GM12878 (cell line): ENCODE measurements at places on chromosomes 11 and 22. TPM values are rescaled to one million over a fixed set of nuclear protein-coding genes. Genes with fewer than 3 reads are reported as not detected.
A peak's percentile ranks its signal among the peaks of the same experiment; 100 is the strongest.

Gene OSBP2
- 2.8 and 3.5 TPM in 2 replicates for polyA plus RNA-seq

- H3K27me3 ChIP-seq = no peaks in the 10 kb centered on the region
- H3K27ac ChIP-seq = no peak overlapping the region
- peaks cover 4% of the 10 kb centered on the region; the same call in 1 of the 2 replicates for H3K4me1 ChIP-seq
- no peak for DNase-seq
- no peaks in the 10 kb centered on the region for H3K36me3 ChIP-seq
- H3K4me3 ChIP-seq = no peak overlapping the region
Observed at GRCh38 chr22:48144318-48144717, 1381.9 kb downstream of the TBC1D22A start.

- peaks cover 19% of the 10 kb centered on the region for H3K4me1 ChIP-seq
- no peak for DNase-seq
- no peak overlapping the region for H3K27ac ChIP-seq
- no peaks in the 10 kb centered on the region for H3K36me3 ChIP-seq
- no peak overlapping the region for H3K4me3 ChIP-seq
- H3K27me3 ChIP-seq = peaks cover 12% of the 10 kb centered on the region
Observed at GRCh38 chr11:62925745-62926679, 4.8 kb upstream of the CHRM1 start.

- no peaks in the 10 kb centered on the region for H3K36me3 ChIP-seq
- DNase-seq = no peak
- H3K4me3 ChIP-seq = no peak overlapping the region
- no peak overlapping the region for H3K27ac ChIP-seq
- H3K4me1 ChIP-seq = peaks cover 4% of the 10 kb centered on the region; the same call in 1 of the 2 replicates
Observed at GRCh38 chr11:58659404-58659803, 36.9 kb downstream of the CNTF start.

Gene SUSD2
- 0.10 TPM in 1 of 2 replicates, not detected in the other for polyA plus RNA-seq

GRCh38 chr22:27075028-27075678 lies 417.8 kb downstream of the MIAT start:
- H3K27ac ChIP-seq = no peak overlapping the region
- DNase-seq = no peak

Gene OR1S1
- polyA plus RNA-seq = not detected in 2 replicates

Gene SMTNL1
- 0.10 TPM in 1 of 2 replicates, not detected in the other for polyA plus RNA-seq

- peaks cover 3% of the 10 kb centered on the region for H3K4me1 ChIP-seq
- H3K27me3 ChIP-seq = no peaks in the 10 kb centered on the region
- no peak for DNase-seq
- H3K4me3 ChIP-seq = peak within 1 kb of the TSS; percentile 98
- H3K27ac ChIP-seq = peak within 1 kb of the TSS; percentile 99
Observed at GRCh38 chr11:83156996-83157593, at the start of gene PCF11. Gene PCF11 (plus strand): TSS chr11:83157131. CDS start chr11:83157440, 309 bp downstream.

- H3K27me3 ChIP-seq = no peaks in the 10 kb centered on the region
- H3K36me3 ChIP-seq = no peaks in the 10 kb centered on the region
- no peak overlapping the region for H3K4me3 ChIP-seq
- no peak overlapping the region for H3K27ac ChIP-seq
- no peaks in the 10 kb centered on the region for H3K4me1 ChIP-seq
Observed at GRCh38 chr11:62497132-62497801, 49.3 kb downstream of the AHNAK start.

Gene PRPF19
- polyA plus RNA-seq = 44.0 and 59.8 TPM in 2 replicates

DNA sequence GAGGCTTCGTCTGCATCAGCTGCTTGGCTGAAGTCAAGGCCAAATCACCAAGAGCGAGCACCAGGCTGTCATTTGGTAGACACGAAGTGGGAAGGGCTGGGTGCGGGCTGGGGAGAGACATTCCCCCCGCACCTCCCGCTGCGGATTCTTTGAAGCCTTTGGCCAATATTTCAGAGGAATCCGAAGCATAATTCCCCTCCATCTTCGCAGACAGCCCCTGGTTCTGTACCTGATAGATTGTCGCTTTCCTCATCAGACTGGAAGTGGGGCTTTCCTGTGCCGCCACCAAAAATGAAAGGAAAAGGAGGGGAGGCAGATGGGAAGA lies 15.3 kb downstream of the BLID start:
- H3K27ac ChIP-seq = no peak overlapping the region
- H3K4me3 ChIP-seq = no peak overlapping the region
- H3K36me3 ChIP-seq = no peaks in the 10 kb centered on the region
- H3K4me1 ChIP-seq = no peaks in the 10 kb centered on the region

DNA sequence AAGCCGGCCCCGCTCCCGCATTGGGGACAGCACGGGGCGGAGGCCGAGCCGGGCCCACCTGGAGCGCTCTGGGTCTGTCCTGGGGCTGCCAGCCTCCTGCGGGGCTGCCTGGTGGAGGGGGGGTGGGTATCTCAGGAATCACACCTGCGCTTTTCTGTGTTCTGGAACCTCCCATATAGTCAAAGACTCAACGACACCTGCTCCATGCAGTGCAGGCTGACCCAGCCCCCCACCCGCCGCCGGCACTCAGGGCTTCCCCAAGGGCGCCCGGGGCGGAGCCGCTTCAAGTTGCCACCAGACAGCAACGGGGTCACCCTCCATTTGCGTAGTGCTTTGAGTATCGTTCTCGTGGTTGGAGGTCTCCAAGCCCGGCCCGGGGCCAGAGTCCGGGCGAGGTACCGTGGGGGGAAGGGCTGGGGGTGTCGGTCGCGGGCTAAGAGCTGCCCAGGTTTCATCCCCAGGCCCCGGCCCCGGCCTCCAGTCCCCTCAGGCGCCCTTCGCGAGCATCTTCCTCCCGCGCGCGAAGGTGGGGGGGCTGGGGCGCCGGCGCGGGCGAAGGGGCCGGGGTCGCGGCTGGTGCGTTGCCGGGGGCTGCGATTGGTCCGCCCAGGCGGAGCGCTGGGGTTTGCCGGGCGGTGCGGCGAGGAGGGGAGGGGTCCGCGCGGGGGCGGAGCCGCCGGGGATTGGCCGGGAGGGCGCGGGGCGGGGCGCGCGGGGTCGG lies 6.6 kb downstream of the TSPAN4 start:
- H3K27me3 ChIP-seq = no peaks in the 10 kb centered on the region; the same call in 1 of the 2 replicates
- no peaks in the 10 kb centered on the region for H3K36me3 ChIP-seq
- peak overlapping the region; percentile 27; the same call in 1 of the 2 replicates for H3K4me3 ChIP-seq

DNA sequence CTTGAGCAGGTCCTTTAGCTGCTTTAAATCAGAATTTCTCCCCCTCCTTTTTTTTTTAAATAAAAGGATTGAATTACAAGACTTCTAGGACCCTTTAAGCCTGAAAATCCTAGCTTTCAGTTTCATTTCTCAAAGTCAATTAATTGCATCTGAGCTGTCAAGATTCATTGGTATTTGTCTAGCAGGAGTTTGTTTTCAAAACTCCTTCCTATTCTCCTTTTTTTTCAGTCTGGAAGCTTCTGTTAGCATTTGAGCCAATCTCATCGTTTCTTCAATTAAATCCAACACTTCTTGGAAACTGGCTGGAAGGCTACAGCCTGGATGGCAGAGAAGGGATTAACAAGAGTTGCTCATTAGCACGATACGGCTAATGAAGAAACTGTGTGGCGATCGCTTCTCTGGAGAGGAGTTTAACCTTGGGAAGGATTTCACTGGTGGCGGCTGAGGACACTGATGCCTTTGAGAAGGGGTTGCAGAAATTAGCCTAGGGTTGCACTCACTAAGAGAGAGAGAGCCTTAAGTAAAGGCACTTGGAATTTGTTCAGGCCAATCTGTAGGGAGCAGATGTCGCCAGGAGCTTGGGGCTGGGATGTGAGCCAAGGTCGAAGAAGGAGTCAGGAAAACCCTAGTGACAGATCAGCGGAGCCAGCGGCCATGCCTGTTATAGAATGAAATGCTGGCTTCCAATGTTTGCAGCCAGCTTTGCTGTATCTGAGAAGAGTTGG lies 43.8 kb upstream of the API5 start:
- no peaks in the 10 kb centered on the region for H3K4me1 ChIP-seq
- H3K36me3 ChIP-seq = no peaks in the 10 kb centered on the region
- DNase-seq = no peak
- no peaks in the 10 kb centered on the region for H3K27me3 ChIP-seq
- no peak overlapping the region for H3K27ac ChIP-seq

Gene DDI1
- not detected in 2 replicates for polyA plus RNA-seq

- no peaks in the 10 kb centered on the region; the same call in 1 of the 2 replicates for H3K4me1 ChIP-seq
- H3K27me3 ChIP-seq = no peaks in the 10 kb centered on the region
- H3K36me3 ChIP-seq = no peaks in the 10 kb centered on the region
- DNase-seq = no peak
- no peak overlapping the region for H3K4me3 ChIP-seq
Observed at GRCh38 chr11:64894070-64894811, 15.8 kb upstream of the EHD1 start.

DNA sequence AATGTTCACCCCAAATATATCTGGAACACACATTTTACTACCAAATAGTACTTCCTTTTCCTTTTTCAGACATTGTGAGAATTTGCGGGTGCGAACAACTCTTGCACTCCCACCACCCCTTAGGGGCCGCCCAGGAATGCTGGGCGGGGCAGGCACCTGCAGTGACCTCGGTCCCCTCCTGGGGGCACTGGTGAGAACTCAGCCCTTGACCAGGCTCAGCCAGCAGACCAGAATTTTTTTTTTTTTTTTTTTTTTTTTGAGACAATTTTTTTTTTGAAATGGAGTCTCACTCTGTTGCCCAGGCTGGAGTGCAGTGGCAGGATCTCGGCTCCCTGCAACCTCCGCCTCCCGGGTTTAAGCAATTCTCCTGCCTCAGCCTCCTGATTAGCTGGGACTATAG lies 75.8 kb downstream of the ARHGAP8 start:
- no peak overlapping the region for H3K4me3 ChIP-seq
- H3K4me1 ChIP-seq = no peaks in the 10 kb centered on the region
- DNase-seq = no peak
- no peaks in the 10 kb centered on the region for H3K27me3 ChIP-seq

DNA sequence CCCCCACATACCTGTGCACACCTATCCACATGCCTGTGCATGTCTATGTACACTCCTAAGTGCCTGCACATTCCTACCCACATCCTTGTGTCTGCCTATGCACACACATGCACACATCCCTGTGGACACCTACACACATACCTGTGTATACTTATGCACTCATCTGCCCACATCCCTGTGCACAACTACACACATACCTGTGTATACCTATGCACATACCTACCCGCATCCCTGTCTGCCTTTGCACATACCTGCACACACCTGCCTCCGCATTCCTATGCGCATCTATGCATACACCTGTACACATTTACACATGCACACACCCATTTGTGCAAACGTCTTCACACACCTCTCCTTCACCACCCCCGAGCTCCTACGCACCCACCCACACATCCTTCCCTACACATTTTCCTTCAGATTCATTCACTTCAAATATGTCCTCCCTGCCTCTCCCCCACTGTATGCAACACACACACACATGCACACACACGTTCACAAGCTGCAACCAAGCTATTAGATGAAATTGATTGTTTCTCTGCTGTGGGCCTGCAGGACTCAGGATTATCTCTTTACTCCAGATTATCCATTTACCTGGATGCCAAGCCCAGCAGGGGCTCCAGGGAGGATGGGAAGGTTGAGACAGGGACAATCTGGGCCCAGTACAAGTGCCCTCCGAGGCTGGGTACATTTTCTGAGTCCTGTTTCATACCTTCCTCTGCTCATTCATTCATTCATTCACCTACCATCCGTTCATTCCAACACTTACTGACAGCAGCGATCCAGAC lies 53.2 kb downstream of the TSPAN18 start:
- no peaks in the 10 kb centered on the region for H3K36me3 ChIP-seq
- no peaks in the 10 kb centered on the region for H3K4me1 ChIP-seq
- H3K27me3 ChIP-seq = no peaks in the 10 kb centered on the region
- H3K27ac ChIP-seq = no peak overlapping the region
- DNase-seq = no peak

DNA sequence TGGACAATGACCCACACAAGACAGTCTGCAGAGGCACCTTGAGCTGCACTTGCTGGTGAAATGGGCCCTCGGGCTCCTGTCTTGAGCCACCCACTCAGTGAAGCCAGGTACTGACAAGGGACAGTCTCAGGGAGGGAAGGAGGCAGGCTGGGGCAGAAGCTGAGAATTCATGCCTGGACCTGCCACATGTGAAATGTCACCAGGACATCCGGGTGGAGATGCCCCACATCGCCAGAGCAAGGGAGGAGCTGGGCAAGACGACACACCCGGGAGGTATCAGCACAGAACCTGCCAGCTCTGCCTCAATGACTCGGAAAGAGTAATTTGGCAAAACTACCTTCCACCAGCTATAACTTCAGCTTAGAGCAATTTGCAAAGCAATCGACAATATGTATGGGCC lies 23.5 kb downstream of the CPT1A start:
- H3K27ac ChIP-seq = no peak overlapping the region
- H3K27me3 ChIP-seq = no peaks in the 10 kb centered on the region
- DNase-seq = no peak
- H3K36me3 ChIP-seq = no peaks in the 10 kb centered on the region; the same call in 1 of the 2 replicates

DNA sequence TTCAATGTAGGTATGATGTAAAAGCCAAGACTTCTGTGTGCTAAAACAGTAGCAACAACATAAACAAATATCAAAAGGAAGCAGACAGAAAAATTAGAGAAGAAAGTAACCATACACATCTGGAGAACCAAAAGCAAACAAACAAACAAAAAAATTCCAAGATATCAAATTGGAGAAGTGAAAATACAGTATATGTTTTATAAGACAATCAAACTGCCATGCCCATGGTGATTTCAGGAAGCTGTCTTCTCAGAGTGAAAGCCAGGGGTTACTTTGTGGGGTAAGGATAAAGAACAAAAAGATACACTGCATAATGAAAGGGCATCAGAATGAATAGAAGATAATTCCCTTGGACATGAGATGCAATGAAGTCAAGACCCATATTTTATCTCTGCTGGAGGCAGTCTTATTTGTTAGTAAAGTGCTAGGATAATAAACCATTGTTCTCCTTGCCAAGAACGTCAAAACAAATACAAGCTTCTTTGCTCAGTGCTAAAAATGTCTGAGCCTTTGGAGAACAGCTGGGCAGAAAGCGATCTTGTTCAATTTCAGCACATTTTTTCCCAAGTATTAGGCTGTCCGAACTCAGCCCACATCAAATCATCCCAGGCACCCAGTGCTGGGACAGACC lies 38.1 kb upstream of the LDLRAD3 start:
- DNase-seq = no peak
- H3K27me3 ChIP-seq = no peaks in the 10 kb centered on the region

Gene FERMT3
- 203 and 207 TPM in 2 replicates for polyA plus RNA-seq

Gene MN1
- polyA plus RNA-seq = 0.14 TPM in 1 of 2 replicates, not detected in the other

- no peak for DNase-seq
- 0 out of 2 replicates have a peak, but pooled peaks cover 1% of the 10 kb centered on the region for H3K27me3 ChIP-seq
- H3K36me3 ChIP-seq = no peaks in the 10 kb centered on the region
- H3K4me1 ChIP-seq = no peaks in the 10 kb centered on the region
- no peak overlapping the region for H3K27ac ChIP-seq
Observed at GRCh38 chr11:85768473-85769146, 42.3 kb downstream of the SYTL2 start.

DNA sequence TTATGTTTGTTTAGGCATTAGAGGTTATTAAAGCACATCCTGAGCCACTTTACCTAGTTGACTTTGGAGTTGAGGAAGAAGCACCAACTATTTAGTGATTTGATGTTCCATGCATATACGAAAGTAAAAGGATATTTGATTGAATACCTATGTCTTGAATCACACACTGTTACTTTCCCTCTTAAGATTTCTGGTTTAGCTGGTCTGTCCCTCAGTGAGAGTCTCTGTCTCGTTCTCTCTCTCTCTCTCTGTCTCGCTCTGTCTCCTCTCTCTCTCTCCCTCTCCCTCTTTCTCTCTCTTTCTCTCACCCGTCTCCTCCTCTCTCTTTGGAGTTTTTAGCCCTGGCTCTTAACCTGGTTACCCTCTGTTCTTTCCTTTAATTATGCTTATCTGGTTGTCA lies 11.0 kb downstream of the CTNND1 start:
- H3K36me3 ChIP-seq = no peaks in the 10 kb centered on the region
- no peak overlapping the region for H3K27ac ChIP-seq
- no peak for DNase-seq
- H3K27me3 ChIP-seq = no peaks in the 10 kb centered on the region
- peaks cover 11% of the 10 kb centered on the region for H3K4me1 ChIP-seq
- no peak overlapping the region for H3K4me3 ChIP-seq

Gene BTBD18
- polyA plus RNA-seq = 0.45 and 0.58 TPM in 2 replicates

Gene KRTAP5-7
- not detected in 2 replicates for polyA plus RNA-seq

GRCh38 chr11:75589051-75589450 lies 27.0 kb downstream of the SERPINH1 start:
- H3K4me3 ChIP-seq = no peak overlapping the region
- no peaks in the 10 kb centered on the region; the same call in 1 of the 2 replicates for H3K4me1 ChIP-seq

Gene ST14
- polyA plus RNA-seq = not detected in 2 replicates

Gene MYO18B
- polyA plus RNA-seq = 0.57 and 1.1 TPM in 2 replicates
